ENCODE measurements at places on chromosomes 4 and X.

GRCh38 chr4:139773560-139774318 is 108.1 kb downstream of the MGST2 start:
- no peak for DNase-seq

DNA sequence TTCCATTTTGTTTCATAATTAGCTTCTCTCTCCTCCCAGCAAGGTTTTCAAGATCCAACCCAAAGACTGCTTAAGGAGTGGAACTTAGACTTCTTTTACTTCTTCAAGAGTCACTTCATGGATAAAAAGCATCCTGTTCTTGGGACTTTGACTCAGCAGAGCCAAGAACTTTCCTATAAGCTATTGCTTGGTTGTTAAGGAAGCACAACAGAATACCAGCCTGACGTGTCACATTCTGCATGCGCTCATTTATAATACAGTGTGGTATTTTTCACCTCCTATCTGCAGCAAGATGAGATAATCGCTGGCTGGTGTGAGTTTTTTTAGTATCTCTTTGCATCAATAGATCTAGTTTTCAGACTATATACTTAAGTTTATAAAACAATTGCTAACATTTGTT is 152.1 kb downstream of the PALLD start:
- no peak for DNase-seq

- no peak for DNase-seq
Observed at GRCh38 chr4:123891881-123892280, 495.3 kb downstream of the SPRY1 start.

- no peak for DNase-seq
Observed at GRCh38 chrX:37752936-37753335, 26.9 kb upstream of the CYBB start.

DNA sequence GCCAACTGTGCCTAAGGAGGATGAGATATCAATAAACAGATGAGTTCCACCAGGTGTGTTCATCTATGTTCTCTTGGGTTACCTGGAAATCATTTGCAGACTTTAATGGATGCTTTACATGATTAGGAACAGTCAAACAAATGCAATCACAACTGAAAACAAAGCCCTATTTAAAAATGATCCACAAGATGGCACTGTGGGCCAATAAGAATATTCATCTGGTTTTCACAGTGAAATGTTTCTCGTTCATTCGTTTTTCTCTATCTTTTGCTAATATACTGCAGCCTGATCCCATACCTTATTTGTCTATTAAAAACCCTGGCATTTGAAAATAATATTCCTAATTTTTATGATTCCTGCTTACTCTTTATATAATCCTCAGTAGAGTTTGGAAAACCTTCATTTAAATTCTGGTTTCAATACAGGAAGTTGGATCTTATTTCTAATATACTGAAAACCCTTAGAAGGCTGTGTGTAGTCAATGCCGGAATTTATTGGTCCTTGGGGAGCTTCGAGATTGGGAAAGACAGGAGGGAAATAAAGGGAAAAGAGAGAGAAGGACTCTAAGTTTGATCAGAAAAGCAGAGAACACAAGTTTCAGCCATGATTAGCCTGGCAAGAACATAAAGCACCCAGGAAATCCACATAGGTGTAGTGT is 63.8 kb upstream of the TAPT1 start:
- peak; percentile 84 for DNase-seq

DNA sequence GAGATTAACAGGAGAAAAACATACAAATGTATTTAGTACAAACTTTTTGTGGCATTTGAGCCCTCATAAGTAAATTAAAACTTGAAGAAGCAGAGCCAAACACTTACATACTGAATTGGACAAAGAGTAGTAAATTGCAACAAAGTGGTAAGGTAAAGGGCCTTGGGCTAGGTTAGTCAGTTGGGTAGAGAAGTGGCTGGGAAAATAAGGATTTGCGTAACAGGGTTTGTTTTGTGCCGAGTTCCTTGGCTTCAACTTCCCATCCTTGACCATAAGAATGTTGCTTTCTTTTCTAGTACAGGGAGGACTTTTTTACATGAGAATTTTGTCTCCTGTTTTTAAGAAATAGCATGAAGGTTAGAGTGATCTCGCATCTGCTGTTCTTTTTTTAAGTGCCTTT is 33.3 kb upstream of the DSPP start:
- DNase-seq, result no peak

DNA sequence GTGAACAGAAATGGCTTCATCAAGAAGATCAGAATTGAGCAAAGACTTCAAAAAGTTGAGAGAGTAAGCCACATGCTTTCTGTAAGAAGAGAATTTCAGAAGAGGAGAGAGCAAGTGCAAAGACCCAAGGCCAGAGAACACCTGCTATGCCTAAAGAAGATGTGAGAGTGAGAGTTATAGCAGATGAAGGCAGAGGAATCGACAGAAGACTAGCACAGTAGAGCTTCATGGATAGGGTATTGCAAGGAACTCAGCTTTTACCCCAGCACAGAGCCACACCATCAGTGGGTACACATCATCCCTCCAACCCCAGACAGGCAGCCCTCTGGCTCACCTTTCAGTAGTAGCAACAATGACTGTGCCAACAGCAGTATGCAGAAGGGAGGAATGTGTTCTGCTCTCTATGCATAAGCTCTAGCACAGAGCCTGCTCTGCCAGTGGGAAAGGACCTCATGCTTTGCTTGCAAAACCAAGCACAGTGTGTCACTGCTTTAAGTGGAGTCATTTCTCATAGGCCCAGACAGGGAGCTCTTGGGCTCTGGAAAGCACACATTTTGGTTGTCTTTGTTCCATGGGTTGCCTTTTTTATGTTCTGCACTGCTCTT is 318.6 kb downstream of the NAF1 start:
- DNase-seq, result no peak

- no peak for DNase-seq
Observed at GRCh38 chr4:123802082-123802645, 405.6 kb downstream of the SPRY1 start.

Measured in eye (tissue), 1 donor.